ENCODE measurements at places on chromosomes 3 and 15.

DNA sequence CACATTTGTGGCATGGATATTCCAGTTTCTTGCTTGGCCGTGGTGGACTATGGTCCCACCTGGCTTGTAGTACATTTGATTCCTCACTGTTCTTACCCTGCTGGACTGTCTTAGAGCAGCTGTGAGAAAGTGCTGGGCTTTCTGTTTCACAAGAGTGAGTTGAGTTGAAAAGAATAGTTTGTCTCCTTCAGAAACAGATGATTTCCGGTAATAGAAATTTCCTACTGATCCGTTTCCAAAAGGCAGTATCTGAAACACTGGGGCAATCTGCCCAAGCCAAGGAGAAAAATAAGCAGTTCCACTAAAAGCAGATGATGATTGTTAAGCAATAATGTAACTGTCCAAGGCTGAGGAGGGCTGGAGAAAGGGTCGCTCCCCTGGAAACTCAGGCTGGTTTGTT lies 96.0 kb downstream of the SUCLG2 start:
- DNase-seq: peak; percentile 5

GRCh38 chr3:176352716-176353334 lies 844.5 kb downstream of the TBL1XR1 start:
- DNase-seq: peak; percentile 13

DNA sequence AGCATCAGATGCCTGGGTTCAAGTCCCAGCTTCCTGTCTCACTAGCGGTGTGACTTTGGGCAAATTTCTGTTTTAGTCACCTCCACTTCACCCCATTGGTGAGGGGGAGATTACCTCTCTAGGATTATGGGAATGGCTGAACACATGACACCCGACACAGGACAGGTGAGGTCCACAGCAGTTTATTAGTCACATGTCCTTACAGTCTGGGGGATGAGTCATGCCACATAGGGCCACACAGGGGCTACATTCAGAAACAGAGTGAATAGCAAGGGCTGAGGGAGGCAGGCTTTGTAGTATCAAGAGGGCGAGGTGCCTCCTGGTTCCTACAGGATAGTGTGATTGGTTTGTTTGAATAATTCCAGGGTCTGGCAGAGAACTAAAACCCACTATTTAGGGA lies 15.2 kb upstream of the ITGA11 start:
- no peak for DNase-seq

DNA sequence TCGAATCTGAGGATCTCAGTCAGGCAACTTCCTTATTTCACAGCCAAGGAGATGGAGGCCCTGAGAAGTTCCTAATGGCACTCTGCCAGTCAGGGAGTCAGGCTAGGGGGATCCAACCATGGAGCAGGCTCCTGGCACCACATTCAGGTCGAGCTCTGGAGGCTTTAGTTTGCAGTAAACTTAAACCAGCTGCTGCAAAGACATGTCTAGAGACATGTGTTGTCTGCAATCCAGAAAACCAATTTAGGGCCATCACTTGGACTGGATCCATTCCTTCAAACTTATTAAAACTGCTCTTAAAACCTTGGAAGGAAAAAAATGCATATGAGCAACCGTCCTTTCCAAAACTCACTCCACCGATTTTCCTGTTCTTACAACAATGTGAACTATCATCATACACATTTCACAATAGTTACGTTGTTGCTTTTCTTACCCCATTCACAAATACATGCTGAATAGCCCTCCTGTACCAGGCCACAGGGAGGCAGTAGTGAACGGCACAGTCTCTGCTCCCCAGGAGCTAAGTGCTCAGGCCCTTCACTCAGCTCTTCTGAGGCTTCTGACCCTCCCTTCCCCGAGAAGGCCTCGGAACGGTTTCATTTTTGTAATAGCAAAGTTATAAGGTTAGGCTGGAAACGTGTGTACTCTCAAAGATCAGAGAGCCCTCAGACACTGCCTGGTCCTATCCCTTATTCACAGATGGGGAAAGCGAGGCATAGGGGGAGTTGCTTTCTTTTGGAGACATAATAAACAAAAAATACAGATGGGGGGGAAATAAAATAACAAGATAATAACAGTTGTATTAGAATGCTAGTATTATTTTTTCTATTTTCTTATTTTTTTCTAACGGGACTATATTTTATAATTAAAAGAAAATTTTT lies 20.1 kb downstream of the RFT1 start:
- peak; percentile 55 for DNase-seq

DNA sequence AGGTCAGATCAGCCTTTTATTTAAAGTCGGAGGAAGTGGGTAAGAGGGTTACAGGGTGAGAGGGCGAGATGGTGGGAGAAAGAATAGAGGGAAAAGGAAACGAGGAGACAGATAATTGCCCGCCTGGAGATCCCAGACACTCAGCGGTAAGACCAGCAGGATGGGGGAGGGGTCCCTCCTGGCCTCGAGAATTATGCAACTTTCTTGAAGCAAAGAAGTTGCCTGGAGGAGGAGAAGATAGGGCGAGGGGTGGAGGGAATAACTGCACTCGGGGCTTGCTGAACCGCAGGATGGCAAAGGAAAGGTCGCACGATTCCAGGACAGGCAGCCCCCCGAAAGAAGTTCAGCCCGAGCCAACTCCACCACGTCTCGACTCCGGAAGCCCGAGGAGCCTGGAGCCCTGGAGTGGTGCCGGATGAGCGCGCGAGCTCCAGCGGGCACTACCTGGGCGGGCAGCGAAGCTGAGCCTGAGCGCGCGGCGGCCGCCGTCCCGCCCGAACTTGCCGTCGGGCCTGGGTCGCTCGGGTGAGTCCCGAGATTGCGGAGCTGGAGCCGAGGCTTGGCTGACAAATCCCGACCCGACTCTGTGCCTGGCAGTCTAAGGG lies 402 bp downstream of the WWTR1 start:
- DNase-seq: no peak

Measured in AG09309 (cell line).